ENCODE measurements at places on chromosomes 16 and 17.

- no peak for DNase-seq
These were observed 59.0 kb downstream of the ACSM2A start for GRCh38 chr16:20510323-20510722.

GRCh38 chr17:7235693-7236665 is 1.7 kb upstream of the DVL2 start:
- no peak for DNase-seq

DNA sequence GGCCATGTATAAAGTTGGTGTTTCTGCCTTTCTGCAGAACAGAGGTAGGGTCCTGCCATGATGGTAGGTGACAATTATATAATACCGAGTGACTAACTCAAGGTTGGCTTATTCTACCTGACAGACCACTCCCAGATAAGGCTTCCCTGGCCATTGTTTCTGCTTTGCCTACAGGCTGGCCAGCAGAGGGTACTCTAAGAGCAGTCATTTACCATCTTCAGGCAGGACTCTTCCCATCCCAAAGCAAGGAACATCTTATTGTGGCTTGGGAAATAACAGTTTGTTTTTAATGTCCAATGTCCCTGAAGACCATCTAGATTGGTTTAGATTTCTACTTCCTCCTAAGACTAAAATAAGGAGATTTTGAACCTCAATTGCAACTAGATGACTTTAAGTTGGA is 74.1 kb downstream of the SNX11 start:
- DNase-seq = no peak

DNA sequence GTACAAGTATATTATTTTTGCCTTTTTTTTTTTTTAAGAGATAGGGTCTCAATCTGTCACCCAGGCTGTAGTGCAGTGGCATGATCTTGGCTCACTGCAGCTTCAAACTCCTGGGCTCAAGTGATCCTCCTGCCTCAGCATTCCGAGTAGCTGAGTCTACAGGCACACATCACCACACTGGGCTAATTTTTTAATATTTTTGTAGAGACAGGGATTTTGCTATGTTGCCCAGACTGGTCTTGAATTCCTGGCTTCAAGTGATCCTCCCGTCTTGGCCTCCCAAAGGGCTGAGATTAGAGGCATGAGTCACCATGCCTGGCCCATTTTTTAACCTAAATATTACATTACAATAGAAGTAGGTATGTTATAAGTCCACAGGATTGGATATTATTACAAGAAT is 3.2 kb downstream of the TERB1 start:
- no peak for DNase-seq

DNA sequence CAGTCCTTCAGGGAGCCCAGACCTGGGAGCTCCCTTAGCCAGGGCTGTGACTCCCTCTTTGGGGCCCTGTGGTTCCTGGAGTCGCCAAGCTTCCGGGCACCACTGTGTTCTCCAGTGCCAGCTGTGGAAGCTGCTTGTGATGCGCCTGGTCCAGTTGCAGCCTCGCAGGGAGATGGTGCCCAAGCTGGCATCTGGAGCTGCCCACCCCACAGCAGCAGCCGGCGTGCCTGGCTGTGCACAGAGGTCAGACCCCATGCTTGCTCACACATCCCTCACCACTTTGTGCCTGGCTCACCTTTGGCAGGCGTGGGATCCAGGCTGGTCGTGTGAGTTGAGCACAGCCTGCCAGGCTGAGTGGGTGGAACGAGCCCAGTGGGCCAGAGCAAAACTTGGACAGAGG is 18.2 kb downstream of the RHOT1 start:
- DNase-seq = no peak

DNA sequence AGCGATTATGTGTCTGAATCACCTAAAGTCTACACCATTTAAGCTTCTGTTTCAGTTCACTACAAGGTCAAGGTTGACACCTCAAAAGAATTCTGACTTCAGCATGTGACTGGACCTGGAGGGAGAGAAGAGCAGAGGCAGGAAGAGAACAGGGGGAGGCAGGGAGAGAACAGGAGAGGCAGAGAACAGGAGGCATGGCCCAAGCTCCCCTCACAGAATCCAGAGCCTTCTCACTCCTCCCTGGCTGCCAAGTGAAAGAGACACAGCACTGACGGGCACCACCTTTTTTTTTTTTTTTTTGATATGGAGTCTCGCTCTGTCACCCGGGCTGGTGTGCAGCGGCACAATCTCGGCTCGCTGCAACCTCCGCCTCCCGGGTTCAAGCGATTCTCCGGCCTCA is 11.4 kb downstream of the GGA2 start:
- DNase-seq = no peak
